ENCODE measurements at places on chromosomes 5 and 9. TPM values are rescaled to one million over a fixed set of nuclear protein-coding genes. Genes with fewer than 3 reads are reported as not detected.

The HBEGF gene
- total RNA-seq, result 1.7 TPM

The NEUROG1 gene
- total RNA-seq, result not detected

The UNC13B gene
- total RNA-seq, result 43.8 TPM

The HCN1 gene
- total RNA-seq, result not detected

The PPP3R2 gene
- not detected for total RNA-seq

The LEAP2 gene
- 0.50 TPM for total RNA-seq

The RNF224 gene
- 0.17 TPM for total RNA-seq

The ADAMTS16 gene
- 0.17 TPM for total RNA-seq

The GPRIN1 gene
- total RNA-seq, result 6.3 TPM

The S1PR3 gene
- 12.8 TPM for total RNA-seq

The JAKMIP2 gene
- total RNA-seq, result 0.50 TPM

The MARCOL gene
- not detected for total RNA-seq

The PCDHB15 gene
- under 0.01 TPM for total RNA-seq

The C1QTNF3 gene
- total RNA-seq, result 0.99 TPM

The OBP2B gene
- not detected for total RNA-seq

The ANKRD20A1 gene
- total RNA-seq, result 0.73 TPM

The SLC36A2 gene
- total RNA-seq, result not detected

The BARHL1 gene
- total RNA-seq, result not detected

The SPATA9 gene
- total RNA-seq, result 0.29 TPM

The FBXO10 gene
- total RNA-seq, result 23.0 TPM

The NR5A1 gene
- not detected for total RNA-seq

The PCDHA7 gene
- total RNA-seq, result 0.66 TPM

The BAAT gene
- total RNA-seq, result not detected

The SLC1A1 gene
- total RNA-seq, result 7.7 TPM

The LCN2 gene
- not detected for total RNA-seq

The ZNG1A gene
- 12.1 TPM for total RNA-seq

The ZBED3 gene
- 2.8 TPM for total RNA-seq

The ANKRD31 gene
- total RNA-seq, result under 0.01 TPM

The TRAPPC13 gene
- total RNA-seq, result 18.7 TPM

The HK3 gene
- total RNA-seq, result not detected

The IL5 gene
- not detected for total RNA-seq

The CARD9 gene
- 1.3 TPM for total RNA-seq

The RNF183 gene
- total RNA-seq, result not detected

The TSSK1B gene
- 0.15 TPM for total RNA-seq

The EPB41L4B gene
- total RNA-seq, result 0.15 TPM

The SAP30L gene
- total RNA-seq, result 26.5 TPM

The CIZ1 gene
- total RNA-seq, result 35.6 TPM

The SHOC1 gene
- under 0.01 TPM for total RNA-seq

The DMRT3 gene
- total RNA-seq, result not detected

The MGAT1 gene
- 140 TPM for total RNA-seq

The PCDHB4 gene
- 0.17 TPM for total RNA-seq

The GRXCR2 gene
- not detected for total RNA-seq

The TNIP1 gene
- 56.0 TPM for total RNA-seq

The AMBP gene
- 0.17 TPM for total RNA-seq

Measured in smooth muscle cell of trachea (primary cell).